Activated CD4-positive, alpha-beta T cell treated with anti-CD3 and anti-CD28 coated beads for 24 hours (primary cell): ENCODE measurements at places on chromosomes 11 and 22.

GRCh38 chr11:6505577-6506240 lies 8.6 kb downstream of the DNHD1 start:
- DNase-seq, result no peak

DNA sequence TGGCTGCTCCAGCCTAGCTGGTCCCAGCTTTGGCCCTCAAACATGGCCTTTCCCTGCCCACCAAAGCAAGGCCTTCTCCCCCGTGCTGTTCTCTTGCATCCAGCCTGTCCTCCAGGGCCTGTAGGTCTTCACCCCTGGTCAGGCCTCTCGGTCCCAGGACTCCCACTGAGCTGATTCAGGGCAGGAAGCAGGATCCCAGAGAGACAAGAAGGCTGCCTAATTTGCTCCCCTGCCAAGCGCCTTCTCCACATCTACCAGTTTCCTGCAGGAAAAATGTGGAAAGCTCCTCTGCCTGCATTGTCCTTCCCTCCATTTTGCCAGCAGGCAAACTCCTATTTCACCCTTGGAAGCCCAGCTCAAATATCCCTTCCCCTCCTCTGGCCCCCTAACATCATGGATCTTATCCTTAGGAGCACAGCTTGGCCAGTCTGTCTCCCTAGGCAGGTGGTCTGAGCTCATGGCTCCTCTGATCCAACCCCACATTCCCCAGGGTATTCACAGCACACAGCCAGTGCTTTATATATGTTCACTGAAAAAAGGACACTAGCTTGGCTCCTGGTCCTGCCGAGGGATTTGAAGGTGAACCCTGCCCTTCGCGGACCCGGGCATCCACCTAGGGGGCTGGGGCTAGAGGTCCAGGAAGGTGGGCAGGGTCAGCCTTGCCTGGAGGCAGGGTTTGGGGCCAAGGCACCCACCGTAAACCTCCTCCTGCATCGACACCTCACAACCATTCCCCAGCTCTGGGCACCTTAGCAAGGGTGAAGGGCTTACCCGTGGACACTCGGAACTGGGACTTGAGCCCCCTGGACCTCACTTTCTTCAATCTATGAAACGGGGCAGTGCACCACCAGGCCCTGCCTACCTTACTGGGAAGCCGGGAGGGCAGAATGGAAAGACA lies 968 bp downstream of the RHBDD3 start:
- no peak for DNase-seq

- DNase-seq, result no peak
Measured at GRCh38 chr11:118660681-118661424, 18.6 kb downstream of the TREH start.

- DNase-seq, result peak; percentile 93
Measured at GRCh38 chr22:29267858-29268510, at the start of the genes EWSR1 and RHBDD3. Gene EWSR1 (plus strand): TSS chr22:29268268. CDS start chr22:29268337, 69 bp downstream. Gene RHBDD3 (minus strand): TSS chr22:29267981. CDS start chr22:29265626, 2,355 bp downstream.

DNA sequence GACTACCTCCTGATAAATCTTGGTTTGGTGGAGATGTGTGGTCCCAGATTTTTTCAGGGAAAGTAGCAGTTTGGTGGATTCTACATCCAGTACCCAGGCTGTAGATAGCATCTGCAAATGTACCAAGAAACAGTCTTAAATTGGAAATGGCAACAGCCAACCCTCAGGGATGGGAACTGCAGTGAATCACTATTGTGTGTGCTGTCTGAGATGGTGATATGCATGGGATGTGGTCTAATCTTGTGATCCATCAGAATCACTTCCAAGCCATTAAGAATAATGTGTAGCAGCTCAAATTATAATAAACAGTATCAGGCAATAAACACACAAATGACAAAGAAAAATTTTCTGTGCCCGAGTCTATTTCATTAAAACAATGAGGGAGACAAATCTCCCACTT lies 3.4 kb downstream of the OLFML1 start:
- DNase-seq, result no peak

GRCh38 chr11:128052912-128053641 lies 534.3 kb downstream of the ETS1 start:
- no peak for DNase-seq

DNA sequence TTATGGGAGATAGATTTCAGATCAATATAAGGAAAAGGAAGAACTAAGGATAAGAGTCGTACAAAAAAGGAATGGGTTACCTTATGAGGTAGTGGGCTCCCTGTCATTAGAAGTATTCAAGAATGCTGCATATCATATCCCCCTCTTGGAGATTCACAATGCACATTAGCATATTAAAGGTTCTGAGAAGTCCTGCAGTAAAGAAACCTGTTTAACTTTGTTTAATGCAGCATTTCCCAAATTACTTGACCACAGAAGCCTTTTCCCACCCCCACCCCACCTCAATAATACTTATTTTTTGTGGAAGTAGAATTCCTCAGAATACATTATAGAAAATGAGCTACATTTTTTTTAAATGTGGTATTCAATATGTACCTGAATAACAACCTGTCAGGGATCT lies 30.9 kb downstream of the PHF21A start:
- no peak for DNase-seq

DNA sequence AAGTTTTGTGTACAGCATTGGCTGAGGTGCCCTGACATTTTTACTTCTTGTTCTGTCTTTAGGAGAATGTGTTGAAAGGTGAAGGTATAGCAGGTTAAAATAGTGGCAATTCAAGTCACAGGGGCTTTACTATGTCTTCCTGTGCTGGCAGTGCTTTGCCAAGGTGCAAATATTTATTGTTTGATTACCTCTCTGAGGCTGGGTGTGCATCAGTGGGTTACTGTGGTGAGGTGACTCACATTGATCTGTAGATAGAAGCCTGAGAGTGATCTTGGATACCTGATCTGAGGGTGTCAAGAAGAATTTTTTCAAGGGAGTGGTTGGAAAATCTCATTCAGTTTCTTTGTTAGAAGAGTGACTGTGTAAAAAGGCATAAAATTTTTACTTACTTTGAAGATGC lies 90.0 kb downstream of the ARHGAP42 start:
- no peak for DNase-seq

DNA sequence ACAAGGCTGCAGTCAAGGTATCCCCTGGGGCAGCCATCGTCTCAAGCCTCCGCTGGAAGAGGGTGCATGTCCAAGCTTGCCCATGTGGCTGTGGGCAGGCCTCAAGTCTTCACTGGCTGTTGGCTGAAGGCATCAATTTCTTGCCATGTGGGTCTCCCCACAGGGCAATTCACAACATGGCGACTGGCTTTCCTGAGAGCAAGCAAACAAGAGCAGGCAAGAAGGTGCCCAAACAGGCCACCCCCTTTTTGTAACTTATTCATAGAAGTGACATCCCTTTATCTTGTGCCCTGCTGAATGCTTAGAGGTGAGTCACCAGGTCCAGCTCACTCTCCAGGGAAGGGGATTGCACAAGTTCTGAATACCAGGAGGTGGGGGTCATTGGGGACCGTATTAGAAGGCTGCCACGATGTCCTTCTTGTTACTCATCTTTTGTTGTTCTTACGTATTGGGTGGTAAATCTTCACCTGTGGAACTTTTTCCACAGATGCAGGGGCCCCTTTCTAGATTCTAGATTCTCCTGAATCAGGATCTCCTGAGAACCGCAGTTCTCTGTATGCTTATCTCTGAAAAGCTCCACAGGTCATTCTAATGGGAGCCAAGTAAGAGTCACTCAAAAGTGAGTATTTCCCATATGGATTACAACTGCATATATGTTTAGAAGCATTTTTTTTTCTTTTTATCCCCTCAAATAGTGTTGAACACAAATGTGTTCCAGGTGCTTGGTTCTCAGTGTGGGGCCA lies 44.2 kb upstream of the MICAL2 start:
- no peak for DNase-seq

GRCh38 chr11:85803920-85804319 lies 7.0 kb downstream of the SYTL2 start:
- DNase-seq, result no peak

- DNase-seq, result no peak
Measured at GRCh38 chr11:3160252-3161031, 4.7 kb downstream of the OSBPL5 start.

GRCh38 chr11:71206186-71206585 lies 46.2 kb downstream of the SHANK2 start:
- no peak for DNase-seq

DNA sequence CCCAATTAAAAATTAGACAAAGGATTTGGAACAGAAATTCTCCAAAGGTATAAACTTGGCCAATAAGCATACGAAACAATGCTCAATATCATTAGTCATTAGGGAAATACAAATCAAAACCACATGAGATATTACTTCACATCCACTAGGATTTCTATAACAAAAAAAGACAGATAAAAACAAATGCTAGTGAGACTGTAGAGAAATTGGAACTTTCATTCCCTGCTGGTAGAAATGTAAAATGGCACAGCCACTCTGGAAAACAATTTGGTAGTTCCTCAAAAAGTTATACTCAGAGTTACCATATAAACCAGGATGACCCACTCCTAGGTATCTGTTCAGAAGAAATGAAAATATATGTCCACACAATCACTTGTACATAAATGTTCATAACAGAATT lies 71.6 kb downstream of the RPL27A start:
- DNase-seq, result no peak

DNA sequence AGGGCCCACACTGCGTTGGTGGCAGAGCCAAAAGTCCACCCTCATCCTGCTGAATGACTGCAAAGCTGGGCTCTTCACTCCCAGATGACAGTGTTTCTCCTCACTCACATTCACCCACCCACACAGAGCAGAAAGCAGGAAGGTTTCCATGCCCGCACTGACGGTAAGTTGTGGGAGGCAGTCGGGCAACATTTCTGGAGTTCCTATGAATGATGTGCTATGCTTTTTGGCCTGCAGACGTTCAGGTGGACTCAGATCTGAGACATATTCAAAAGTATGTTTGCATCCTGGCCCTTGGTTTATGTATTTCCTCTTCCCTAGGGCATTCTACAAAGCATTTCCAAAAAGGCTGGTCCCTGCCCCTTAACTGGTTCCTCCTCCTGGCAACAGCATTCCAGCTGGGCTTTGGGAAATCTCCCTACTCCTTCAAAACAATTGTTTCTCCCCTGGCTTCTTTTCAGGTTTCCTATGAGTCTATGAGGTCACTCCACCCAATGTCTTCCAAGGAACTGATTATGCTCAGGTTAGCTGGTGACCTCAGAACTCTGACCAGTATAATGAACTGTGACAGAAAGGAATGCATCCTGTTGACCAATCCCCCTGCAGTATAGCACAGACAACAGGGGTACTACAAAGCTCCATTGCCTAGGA lies 36.4 kb downstream of the PACSIN2 start:
- DNase-seq, result no peak

GRCh38 chr22:40387746-40388145 lies 17.4 kb downstream of the SGSM3 start:
- no peak for DNase-seq

GRCh38 chr11:84865257-84865656 lies 761.9 kb downstream of the DLG2 start:
- no peak for DNase-seq
